ENCODE measurements at places on chromosomes 5 and 9.
A peak's percentile ranks its signal among the peaks of the same experiment; 100 is the strongest.

- no peak for DNase-seq
These were observed 8.8 kb downstream of the PHYHD1 start for GRCh38 chr9:128929560-128929959.

GRCh38 chr5:61416420-61416819, 84.4 kb downstream of the ZSWIM6 start:
- no peak for DNase-seq

GRCh38 chr5:146213210-146213826, 9.9 kb downstream of the RBM27 start:
- DNase-seq: no peak

DNA sequence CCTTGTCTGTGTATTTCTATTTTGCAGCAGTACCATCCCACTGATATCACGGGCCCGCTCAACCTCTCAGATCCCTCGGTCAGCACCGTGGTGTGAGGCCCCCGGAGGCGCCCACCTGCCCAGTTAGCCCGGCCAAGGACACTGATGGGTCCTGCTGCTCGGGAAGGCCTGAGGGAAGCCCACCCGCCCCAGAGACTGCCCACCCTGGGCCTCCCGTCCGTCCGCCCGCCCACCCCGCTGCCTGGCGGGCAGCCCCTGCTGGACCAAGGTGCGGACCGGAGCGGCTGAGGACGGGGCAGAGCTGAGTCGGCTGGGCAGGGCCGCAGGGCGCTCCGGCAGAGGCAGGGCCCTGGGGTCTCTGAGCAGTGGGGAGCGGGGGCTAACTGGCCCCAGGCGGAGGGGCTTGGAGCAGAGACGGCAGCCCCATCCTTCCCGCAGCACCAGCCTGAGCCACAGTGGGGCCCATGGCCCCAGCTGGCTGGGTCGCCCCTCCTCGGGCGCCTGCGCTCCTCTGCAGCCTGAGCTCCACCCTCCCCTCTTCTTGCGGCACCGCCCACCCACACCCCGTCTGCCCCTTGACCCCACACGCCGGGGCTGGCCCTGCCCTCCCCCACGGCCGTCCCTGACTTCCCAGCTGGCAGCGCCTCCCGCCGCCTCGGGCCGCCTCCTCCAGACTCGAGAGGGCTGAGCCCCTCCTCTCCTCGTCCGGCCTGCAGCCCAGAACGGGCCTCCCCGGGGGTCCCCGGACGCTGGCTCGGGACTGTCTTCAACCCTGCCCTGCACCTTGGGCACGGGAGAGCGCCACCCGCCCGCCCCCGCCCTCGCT, 1.9 kb downstream of the LRRC26 start:
- no peak for DNase-seq

DNA sequence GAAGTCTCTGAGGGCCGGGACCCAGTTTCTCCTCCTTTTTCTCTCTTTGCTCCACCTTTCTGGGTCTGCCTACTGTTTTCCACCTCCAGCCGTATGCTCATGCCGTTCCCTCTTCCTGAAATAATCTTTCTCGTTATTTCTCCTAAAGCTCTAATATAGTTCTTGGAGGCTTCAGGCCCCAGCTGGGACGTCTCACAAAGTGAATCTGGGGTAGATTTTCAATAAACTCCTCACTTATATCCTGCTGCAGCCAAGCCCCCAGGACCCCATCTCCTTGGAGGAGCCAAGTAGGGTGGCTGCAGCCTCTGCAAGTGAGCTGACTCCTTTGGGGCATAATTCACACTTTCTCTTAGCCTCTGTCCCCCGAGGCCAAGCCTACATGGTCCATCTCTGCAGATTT, 14.2 kb upstream of the CRB2 start:
- no peak for DNase-seq

DNA sequence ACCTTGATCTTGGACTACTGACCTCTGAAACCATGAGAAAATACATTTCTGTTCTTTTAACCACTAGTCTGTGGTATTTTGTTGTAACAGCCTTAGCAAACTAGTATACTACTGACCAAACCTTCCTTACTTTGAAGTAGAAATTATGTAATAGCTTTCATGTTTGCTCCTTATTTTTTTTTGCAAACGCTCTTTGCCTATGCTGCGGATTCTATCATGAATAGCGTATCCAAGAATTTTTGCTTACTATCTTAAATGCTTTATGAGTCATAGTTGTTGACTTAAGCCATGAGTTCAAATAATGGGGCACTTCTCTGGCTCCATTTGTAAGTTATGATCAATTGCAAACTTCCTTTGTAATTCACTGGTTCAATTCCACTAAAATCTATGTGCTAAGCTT, 154.8 kb upstream of the CYLC2 start:
- DNase-seq: no peak

- no peak for DNase-seq
These were observed 175.3 kb downstream of the DAB2IP start for GRCh38 chr9:121826711-121827110.

GRCh38 chr9:69919461-69920061, 98.9 kb downstream of the CFAP95 start:
- DNase-seq: no peak

DNA sequence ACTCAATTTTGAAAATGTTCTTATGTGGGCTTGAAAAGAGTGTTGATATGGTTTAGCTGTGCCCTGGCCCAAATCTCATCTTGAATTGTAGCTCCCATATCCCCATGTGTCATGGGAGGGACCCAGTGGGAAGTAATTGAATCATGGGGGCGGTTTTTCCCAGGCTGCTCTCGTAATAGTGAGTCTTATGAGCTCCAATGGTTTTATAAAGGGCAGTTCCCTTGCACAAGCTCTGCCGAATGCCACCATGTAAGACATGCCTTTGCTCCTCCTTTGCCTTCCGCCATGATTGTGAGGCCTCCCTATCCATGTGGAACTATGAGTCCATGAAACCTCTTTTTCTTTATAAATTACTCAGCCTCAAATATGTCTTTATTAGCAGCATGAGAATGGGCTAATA, 71.0 kb downstream of the USP20 start:
- DNase-seq: no peak

DNA sequence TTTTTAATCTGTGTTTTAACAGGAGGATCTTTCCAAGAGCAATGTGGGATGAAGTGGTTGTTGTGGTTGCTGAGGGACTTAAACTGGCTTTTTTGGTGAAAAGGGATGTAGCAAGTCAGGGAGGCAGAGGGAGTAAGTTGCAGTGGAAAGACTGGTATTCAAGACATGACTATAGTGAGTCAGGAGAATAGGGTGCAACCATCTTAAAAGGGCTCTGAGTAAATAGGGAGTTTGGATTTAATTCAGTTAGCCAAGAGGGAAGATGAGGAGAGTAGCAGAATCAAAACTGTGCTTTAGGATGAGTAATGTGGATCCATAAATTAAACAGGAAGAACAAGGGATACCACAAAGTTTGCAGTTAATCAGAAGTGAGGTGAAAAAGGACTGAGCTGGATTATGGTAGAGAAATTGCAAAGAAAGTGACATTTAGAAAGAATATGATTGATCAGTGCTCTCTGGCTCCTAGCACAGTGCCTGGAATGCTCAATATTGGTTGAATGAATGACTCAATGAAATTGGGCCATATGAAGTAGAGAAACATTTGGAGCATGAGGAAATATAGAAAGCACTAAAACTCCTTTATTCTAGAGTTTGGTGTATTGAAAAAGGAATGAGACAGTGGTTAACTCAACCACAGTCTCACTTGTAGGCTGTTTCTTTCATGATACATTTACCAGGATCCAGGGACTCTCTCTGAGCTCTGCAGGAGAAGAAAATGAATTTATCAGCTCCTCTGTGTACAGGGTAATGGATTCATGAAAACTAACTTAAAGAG, 5.1 kb downstream of the POLR3G start:
- DNase-seq: no peak

- no peak for DNase-seq
These were observed 38.3 kb downstream of the PNPLA7 start for GRCh38 chr9:137511758-137512463.

DNA sequence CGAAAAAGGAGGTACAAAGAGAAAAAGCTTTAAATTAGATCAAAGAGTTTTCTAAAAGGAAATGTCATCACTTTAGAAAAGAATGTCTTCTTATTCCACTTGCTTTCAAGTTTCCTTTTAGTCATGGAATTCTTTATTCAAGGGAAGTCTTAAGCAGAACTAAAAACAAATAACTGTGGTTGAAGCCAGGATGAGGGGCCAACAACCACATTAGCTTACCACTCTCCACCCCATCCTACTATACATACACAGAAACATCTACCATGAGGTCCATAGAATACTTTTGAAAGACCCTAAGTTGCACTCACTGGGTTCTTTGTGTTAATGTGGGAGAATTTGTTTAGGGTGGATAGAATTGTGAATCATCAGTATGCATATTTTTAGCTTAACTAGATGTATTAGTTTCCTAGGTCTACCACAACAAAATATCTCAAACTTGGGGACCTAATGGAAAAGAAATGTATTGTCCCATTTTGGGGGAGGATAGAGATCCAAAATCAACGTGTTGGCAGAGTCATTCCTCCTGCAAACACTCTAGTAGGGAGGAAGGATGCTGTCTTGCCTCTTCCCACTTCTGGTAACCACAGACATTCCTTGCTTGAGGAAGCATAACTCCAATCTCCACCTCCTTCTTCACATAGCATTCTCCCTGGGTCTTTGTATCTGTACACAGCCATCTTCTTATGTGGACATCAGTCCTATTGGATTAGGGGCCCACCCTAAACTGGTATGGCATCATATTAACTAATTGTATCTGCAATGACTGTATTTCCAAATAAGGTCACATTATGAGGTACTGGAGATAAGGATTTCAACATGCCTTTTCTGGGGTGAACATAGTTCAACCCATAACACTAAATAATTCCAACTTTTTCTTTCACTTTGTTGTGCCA, 239.4 kb downstream of the LURAP1L start:
- no peak for DNase-seq

GRCh38 chr5:148070621-148071020, 6.8 kb downstream of the SPINK5 start:
- DNase-seq: no peak

DNA sequence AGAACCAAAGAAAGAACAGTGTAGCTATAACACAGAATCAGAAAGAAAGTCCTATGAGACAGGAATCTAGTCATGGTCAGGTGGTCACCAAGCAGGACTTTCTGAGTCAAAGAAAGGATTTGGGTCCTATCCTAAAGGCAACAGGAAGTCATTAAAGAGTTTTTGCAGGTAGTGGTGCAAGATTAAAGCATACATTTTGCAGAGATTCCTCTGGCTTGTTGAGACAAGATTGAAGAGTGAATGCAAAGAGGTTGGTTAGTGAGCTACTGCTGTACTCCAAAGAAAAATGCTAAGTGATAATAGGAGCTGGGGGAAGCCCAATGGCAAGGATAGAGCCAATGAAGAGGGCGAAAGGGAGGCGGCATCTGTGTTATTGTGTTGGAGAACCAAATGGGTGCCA, 300.5 kb upstream of the KIF2A start:
- DNase-seq: no peak

- no peak for DNase-seq
These were observed 352.4 kb downstream of the IRX2 start for GRCh38 chr5:2399096-2399495.

GRCh38 chr9:33289496-33289895, 820 bp upstream of the NFX1 start:
- DNase-seq: no peak

DNA sequence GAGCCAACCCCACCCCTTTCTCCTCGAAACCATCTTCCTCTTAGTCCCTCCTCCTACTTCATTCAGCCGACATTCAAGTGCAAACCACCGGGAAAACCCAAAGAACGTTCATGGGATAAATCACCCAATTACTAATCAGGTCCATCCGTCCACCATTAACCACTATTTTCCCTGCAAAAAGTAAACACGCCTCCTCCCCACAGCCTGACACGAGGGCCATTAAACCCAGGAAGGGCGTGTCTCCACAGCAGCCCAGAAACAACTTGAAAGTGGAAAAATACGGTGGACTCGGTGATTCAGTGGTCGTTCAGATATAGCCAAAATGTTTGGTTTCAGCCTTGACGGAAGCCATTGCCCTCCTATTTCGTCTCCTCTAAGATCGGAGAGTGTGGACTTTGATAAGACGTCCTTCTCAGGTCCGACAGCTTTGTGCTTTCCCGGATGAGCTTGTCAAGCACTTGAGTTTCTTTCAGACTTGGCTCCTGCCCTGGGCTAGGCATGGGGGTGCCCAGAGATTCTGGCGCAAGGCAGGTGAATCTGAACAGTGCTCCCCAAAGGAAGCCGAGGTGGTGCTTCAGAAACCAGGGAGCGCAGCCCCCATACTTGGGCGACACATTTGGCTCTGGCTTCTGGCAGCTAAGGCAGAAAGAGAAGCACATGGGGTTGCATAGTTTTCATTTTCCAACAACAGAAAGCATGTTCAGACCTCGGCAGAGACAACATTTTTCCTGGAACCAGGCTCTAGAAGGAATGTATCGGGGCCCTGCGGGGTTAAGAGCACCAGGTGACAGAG, 56.6 kb downstream of the SMIM23 start:
- DNase-seq: no peak

GRCh38 chr5:10762776-10763500, 1.9 kb upstream of the DAP start:
- no peak for DNase-seq

DNA sequence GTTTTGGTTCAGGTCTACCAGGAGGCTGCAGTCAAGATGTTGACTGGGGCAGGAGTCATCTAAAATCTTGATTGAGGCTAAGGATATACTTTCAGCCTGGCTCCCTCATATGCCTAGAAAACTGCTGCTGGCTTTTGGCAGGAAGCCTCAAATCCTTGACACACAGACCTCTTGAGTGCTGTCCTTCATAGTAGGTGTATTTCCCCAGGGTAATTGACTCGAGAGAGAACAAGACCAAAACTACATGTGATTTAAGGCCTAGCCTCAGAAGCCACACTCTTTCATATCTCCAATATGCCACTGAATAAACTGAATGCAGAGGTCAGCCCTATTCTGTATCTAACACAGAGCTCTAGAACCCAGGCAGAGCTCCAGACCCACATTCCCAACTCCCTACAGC, 402.3 kb upstream of the ADAMTS16 start:
- DNase-seq: no peak

DNA sequence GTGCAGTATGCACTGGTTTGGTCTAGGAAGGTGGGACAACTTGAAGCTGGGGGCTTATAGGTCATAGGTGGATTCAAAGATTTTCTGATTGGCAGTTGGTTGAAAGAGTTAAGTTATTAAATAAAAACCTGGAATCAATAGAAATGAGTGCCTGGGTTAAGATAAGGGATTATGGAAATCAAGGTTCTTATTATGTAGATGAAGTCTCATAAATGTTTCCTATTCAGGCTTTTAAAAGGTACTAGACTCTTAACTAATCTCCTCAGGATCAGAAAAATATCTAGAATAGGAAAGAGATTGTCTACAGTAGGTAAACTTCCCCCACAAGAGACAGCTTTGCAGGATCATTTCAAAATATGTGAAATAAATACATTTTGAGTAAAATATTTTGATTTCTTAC, 163.3 kb upstream of the FBN2 start:
- no peak for DNase-seq

DNA sequence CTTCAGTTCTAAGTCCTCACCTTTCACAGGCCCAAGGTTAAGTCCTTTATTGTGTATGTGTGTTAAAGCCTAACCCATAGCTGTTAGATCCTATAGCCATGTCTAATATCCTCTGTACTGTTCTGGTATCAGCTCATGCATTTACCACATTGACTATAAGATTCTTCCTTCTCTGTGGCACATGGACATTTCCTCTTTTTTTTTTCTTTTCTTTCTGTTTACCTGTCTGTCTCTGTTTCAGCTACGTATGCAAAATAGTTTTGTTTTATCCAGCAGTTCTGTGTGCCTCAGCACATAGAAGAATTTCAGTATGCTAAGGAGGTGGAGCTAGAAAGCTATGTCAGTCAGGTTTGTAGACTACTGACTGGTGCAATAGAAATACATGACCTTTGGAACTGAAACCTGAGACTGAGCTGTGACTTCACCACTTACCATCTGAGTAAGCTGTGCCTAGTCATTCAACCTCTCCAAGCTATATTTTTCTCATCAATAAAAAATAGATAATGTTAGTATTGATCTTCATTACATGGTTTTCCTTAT, 155.6 kb upstream of the VLDLR start:
- DNase-seq: peak; percentile 17
